ENCODE measurements at places on chromosomes 13 and 19. TPM values are rescaled to one million over a fixed set of nuclear protein-coding genes. Genes with fewer than 3 reads are reported as not detected.

- no peak for DNase-seq
These were observed 41.9 kb downstream of the ANKRD10 start for GRCh38 chr13:110872768-110873638.

- DNase-seq, result no peak
These were observed 768.6 kb downstream of the UQCRFS1 start for GRCh38 chr19:28444362-28444761.

DNA sequence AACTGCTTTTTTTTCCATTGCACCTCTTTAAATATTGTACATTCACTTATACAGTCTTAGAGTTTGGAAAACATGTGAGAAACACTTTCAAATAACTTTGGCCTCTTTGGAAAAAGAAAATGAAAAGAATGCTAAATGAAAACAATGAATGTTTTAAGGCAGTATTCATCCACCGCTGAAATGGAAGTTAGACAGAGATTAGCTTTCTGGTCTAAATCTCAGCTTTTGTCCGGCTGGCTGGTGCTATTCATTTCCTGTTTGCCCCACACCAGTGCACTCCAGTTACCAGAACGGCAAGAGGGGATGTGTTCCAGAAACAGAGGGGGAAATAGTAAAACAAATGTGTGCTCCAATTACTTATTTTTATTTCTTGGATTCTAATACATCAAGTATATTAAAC is 1201.3 kb downstream of the EFNB2 start:
- DNase-seq, result no peak

DNA sequence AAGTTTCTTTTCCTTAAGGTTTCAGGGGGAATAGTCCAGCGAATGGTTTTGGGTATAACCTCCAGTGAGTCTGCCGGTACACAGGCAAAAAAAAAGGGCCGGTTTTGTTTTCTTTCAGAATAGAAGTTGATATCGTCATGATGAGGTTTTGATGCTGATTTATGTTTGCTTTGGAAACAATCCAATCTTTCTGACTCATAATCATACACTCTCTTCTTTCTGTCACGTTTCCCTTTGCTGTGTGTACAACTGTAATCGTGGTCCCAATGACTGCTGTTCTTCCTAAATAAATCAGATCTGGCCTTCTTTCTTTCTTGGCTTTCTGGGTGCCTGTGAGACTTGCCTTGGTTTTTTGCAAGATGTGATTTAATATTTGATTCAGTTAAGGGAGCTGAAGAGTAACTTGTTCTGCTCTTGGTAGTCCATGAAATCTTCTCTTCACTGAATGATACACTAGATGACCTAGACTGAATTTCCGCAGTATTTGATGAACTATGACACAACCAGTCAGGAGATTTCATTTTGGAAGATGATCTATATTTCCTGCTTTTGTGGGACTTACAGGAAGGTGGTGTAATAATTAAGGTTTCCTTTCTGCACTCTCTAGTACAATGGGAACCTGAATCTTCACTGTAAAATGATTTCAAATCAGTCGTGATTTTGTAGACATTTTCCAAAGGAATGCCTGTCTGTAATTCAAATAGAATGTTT is 34.9 kb upstream of the METTL21C start:
- DNase-seq, result no peak

DNA sequence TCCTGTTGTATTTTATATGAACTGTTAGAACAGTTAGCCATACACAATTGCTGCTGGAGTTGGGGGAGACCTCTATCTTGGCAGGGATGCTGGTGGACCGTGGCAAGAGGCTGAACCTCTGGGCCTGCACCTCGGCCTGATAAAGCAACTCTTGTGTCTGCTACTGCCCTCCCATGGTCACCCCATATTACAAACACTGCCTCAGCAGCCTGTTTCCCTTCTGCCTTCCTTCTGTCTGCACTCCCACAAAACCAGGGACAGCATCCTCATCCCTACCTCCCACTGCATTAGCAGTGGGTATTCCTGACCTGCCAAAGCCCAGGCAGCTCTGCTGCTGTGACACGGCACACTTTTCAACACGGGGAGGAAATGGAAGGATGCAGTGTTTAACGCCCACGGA is 456.4 kb downstream of the FGF14 start:
- no peak for DNase-seq

DNA sequence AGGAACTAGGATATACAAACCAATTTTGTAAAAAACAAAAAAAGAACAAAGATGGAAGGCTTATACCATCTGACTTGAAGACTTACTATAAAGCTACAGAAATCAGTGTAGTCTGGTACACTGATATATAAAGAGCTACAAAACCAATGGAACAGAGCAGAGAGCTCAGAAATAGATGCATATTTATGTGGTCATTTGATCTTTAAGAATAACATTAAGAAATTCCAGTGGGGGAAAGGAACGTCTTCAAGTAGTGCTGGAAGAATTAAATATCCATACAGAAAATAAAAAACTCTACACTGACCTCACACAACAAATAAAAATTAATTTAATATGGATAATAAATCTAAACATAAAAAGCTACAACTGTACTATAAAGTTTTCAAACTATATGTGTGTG is 317.0 kb downstream of the ENOX1 start:
- no peak for DNase-seq

DNA sequence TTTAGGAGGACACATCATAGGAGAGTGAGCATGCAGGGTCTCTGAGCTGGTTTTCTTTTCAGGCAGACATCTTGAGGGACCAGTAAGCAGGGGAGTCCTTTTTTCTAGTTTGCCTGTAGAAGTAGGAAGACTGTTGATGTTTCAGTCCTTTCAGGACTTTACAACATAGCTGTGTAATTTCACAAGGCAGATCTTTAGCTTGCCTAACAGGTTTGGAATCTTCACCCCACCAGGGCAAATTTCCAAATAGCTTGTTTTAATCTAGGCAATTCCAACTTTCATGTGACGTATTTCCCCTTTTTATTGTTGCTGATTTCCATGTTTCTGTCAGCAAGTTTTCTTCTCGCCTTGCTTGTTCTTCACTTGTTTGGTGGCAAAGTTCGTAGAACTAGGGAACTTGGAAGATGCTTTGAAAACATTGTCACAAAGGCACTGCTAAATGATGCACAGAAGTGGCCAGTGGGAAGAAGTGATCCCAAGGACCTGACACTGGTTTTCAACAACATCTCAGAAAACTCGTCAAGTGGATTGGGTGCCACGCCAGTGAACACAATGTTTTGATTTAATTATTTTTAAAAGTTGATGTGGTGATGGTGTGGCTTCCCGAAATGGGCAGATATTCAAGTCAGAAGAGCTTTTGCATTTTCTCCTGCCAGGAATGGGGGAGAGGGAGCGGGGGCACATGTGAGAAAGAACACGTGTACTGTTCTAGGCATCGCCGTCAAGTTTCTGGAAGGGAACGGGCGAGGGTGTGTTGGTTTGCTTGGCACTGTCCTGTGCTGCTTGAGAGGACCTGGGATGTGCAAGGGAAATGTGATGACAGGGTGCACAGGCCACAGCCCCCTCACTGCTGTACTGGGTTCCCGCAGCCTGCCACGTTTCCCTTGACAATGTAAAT is 418.6 kb downstream of the OXGR1 start:
- no peak for DNase-seq

DNA sequence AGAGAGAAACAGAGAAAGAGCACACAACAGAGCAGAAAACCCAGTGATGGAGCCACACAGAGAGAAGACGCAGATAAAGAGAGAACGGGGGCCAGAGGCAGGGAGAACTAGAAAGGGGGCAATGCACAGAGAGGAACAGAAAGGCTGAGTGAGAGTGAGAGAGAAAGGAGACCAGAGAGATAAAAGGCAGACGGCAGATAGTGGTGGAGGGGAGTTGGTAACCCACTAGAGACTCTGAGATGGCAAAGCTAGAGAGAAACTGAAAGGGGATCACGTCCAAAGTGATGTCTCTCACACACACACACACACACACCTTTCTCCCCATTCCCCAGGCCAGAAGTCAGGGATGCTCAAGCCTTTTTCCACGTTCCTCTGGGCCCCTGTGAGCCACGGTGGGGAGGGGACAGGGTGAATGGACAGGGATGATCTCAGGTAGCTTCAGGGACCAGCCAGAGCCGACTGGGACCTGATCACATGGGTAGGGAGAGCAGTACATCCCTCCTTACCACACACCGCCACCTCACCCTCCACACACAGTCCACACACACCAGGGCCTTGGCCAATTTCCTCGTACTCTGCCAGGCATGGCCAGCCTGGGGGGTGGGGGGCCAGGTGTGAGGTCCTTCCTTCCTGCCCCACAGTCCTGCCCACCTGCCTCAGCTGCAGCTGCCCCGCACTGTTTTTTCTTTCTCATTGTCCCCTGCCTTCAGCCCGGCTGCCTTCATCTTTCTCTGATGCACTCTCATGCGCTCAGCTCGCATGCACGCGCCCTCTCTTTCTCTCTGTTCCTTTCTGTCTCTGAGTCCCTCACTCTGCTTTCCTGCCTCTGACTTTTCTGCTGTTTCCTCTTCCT is 22.5 kb upstream of the POU2F2 start:
- no peak for DNase-seq

GRCh38 chr13:77387607-77388200 is 60.8 kb upstream of the MYCBP2 start:
- DNase-seq, result no peak

- DNase-seq, result no peak
These were observed 141.2 kb downstream of the TEX29 start for GRCh38 chr13:111461445-111462149.

- no peak for DNase-seq
These were observed 62.9 kb downstream of the CHST8 start for GRCh38 chr19:33684538-33685232.

- no peak for DNase-seq
These were observed 293.6 kb upstream of the PCDH20 start for GRCh38 chr13:61709258-61709657.

DNA sequence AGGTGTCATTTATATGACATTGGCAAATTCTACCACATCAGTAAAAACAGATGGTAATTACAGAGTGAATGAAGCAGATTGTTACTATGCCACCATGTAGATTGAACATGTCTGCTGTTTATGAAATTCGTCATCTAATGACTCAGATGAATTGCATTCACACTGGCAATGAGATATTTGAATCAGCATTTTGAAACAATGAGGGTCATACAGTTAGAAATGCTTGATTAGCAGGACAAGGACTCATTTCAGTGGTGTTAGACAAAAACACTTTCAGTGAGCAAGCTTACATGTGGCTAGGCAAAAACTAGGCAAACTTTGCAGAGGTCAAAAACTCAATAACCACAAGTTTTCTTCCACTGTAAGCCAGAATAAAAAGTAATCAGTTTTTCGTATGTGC is 1165.0 kb downstream of the SLITRK1 start:
- no peak for DNase-seq

- DNase-seq, result no peak
These were observed 4.3 kb downstream of the CHAMP1 start for GRCh38 chr13:114318624-114319023.

- peak; percentile 52 for DNase-seq
These were observed 11.7 kb downstream of the PRR36 start for GRCh38 chr19:7862413-7862951.

DNA sequence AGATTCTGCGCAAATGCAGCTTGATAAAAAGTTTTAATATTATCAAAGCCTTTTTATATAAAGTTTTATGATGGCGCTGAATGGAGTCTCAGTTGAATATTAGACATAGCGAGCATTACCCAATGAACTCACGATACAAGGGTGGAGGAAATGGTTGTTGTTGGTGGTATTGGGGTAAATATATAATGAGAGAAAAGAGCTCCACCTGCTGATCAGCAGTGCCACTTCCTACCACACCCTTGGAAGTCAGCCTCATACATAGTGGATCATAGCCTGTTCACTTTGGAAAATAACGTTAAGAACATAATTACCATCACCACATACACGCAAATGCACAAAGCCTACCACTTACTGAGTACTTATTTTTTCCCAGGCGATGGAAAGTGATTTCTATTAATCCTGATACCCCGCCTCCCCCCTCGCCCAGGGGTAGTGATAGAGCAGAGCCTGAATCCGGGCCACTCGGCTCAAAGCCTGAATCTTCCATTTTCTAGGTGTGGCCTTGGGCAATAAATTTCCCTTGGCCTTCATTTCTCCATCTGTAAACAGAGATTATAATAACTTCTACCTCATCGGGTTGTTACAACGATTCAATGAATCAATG is 358.3 kb downstream of the KLF5 start:
- peak; percentile 62 for DNase-seq

- no peak for DNase-seq
These were observed 4.9 kb upstream of the BRD4 start for GRCh38 chr19:15337202-15337601.

DNA sequence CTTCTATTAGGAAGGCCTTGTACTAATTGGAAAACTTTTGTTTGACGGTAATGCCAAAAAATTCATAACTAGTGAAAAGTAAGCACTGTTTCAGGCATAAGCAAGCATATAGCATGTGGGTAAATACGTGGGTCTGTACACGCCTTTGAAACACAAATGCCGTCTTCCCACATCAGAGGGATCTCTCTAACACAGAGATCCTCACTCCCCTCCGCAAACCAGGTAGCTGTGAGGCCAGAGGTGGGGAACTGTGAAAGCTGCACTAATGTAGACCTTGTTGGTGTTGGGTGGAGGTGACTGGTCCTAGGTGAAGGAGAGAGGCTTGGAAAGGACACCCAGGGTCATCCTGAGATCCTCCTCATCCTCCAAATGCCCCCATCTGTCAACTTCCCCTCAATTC is 16.0 kb upstream of the POU2F2 start:
- no peak for DNase-seq

- DNase-seq, result no peak
These were observed 1.9 kb downstream of the RAB11B start for GRCh38 chr19:8392017-8392591.

DNA sequence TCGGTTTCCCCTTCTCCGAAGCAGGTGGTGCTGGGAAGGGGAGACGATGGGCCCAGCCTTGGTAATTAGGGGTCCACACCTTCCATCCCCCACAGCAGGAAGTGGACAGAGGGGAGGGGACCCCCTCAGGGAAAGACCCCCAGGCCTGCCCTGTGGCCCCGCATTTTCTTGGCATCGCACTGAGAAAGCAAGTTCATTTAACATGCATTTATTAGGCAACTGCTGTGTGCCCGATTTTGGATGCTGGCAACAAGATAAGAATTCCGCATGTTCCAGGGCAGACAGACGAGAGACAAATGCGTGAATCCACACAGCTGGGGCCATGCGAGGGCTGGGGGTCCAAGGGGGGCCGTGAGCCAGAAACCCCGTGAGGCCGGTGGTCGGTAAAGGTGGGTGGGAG is 28.4 kb downstream of the ARID3A start:
- no peak for DNase-seq

The ZSCAN5B gene
- 0.18 TPM for total RNA-seq

The KRTDAP gene
- total RNA-seq, result not detected

The PLK5 gene
- total RNA-seq, result not detected

The CACNG7 gene
- total RNA-seq, result not detected

The ZNF534 gene
- not detected for total RNA-seq

The ALOX5AP gene
- total RNA-seq, result 512 TPM

The ZNF793 gene
- 4.4 TPM for total RNA-seq

The FGF9 gene
- total RNA-seq, result 2.9 TPM

The SUGT1 gene
- total RNA-seq, result 45.7 TPM

The CRYL1 gene
- 3.0 TPM for total RNA-seq

The OR10H1 gene
- total RNA-seq, result not detected

The PLPP2 gene
- 0.04 TPM for total RNA-seq

The TYROBP gene
- not detected for total RNA-seq

The OVOL3 gene
- 1.6 TPM for total RNA-seq

The CGB5 gene
- total RNA-seq, result not detected
